ENCODE measurements at places on chromosomes 16 and 17.

DNA sequence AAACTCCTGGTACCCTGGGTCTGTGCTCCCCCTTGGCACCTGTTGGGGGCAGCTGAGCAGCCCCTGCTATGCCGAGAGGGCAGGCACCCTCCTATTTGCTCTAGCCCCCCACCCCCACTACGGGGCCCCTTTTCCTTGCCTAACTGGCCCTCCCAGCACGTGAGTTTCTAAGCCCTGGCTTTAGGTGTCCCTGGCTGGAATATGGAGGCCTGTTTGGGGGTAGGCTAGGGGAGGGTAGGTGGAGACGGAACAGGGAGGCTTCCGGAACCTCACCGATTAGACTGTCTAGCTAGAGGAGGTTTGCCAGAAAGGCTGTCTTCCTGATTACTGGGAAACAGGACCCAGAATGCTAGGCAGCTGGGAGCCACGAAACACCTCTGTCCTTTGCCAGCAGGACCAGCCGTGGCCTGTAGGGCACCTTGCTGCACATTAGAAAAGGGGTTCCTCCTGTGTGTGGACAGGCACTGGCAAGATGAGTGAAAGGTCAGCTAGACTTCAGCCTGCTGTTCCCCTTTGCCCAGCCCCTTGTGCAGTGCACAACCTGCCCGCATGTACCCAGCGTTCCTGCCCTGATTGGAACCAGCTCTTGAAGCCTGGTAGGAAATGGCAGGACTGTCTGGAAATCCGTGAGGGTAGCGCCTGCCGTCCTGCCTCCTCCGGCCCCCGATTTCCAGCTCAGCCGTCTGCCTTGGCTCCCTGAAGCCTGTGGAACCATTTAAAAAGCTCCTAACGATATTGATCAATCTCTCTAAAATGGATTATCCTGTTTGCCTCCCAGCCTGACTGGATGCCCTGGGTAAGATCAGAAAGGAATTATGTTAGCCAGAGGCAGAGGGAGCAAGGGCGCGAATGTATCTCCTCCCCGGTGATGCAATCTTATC lies 83.4 kb upstream of the GSE1 start:
- DNase-seq = no peak

DNA sequence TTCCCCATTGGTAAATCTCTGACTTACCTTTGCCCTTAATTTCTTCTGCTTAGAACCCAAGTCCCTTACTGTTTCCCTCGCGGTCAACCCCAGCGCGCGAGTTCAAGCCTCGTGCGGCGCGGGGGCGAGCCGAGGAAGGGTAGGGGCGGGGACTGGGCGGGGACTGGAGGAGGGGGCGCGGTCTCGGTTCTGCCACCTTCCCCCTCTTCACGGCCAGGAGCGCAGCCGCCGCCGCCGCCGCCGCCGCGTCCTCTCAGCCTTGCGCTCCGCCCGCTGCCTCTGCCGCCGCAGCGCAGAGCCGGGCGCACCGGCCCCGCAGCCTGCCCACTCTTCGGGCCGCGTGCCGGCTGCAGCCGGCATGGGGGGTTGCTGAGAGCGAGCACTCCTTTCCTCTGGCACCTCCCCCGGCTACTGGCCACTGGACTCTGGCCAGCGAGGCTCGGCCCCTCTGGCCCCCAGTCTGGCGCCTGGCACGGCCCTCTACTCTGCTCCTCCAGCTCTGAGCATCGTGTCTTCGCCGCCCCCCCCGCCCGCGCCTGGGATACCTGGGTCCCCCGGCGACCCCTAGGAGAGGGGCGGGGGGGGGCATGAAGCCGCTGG lies at the start of gene RAPGEFL1:
RAPGEFL1 (plus strand) TSS at position 196 of the 600 bp plus-strand sequence; CDS start at position 588, 392 bp downstream.
- DNase-seq = peak; percentile 62

DNA sequence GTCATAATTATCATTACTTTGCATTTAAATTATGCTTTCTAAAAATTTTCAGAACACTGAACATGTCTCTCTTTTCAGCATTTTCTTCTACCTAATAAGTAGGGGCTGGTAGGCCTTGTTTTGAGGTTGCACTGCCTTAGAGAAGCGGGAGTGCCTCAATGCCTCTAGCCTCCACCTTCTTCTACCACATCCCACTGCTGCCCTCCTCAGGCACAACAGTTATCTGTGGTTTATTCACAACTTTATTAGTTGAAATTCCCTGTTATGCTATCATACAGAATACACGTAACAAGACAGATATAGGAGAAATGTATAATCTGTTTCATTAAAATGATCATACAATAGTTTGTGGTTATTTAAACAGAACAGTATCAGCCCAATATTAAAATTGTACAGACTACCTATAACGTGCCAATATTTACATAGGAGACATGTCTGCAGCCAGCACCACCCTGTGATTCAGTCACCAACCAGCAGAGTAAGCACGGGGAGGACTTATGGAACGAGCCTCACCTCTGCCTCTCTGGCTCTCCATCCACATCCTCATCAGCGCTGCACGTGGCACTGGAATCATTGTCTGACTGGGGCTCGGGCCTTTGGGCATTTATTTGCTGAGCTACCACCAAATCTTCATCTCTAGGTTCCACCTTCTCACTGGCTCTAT lies 101.2 kb downstream of the TTC19 start:
- peak; percentile 66 for DNase-seq

GRCh38 chr17:33905338-33905800 lies 349.7 kb upstream of the CCL2 start:
- no peak for DNase-seq

GRCh38 chr17:78343543-78344201 lies 16.2 kb downstream of the SOCS3 start:
- no peak for DNase-seq

DNA sequence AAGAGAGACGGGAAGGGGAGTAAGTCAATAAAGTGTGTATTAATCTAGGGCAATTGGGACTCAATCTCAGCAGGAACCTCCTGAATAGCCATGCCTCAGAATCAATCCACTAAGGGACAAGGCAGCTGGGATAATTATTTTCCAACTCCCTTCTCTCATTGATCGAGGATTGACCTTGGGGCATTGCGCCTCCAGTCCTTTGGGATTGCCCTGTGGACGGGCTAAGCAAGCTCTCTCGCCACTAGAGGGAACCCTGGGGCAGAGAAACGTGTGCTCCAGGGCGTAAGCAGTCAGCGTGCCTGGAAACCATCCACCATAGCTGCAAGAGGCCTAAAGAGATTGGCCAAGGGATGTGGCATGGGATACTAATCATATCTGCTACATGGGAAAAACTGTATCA lies 53.9 kb upstream of the ERCC4 start:
- DNase-seq = peak; percentile 92

DNA sequence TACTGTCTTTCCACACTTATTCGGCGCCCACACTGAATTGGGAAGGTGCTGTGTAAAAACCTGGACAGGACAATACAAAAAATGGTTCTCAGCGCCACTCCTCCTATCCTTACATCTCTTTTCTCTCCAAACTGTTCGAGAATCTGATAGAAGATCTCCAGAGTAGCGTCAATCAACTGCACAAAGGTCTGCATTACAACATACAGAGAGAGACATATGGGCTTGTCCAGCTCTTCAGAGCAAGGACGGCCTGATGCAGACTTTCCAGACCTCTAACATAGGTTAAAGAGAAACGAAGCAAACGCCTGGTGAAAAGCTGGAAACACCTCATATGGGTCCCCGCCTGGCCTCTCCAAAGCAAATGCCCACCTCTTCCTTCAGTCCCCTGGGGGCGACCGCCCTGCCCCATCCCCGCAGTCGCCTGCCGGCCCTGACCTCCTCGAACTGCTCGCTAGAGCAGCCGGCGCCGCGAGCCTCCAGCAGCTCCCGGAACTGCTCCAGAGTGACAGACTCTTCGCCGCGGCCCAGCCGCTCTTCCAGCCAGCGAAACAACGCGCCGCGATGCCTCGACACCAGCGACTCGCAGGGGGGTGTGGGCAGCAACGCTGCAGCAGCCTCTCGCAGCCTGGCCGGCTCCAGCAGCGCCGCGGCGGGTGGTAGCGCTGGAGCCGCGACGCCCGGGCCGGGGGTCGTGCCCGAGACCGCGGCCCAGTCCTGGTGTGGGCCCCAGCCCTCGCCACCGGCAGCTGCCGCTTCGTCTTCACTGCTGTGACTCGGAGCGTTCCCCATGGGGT lies 526 bp downstream of the ZZEF1 start:
- DNase-seq = peak; percentile 19

GRCh38 chr17:73132085-73132492 lies 32.7 kb upstream of the SSTR2 start:
- no peak for DNase-seq

- no peak for DNase-seq
Observed at GRCh38 chr17:81644976-81645952, 8.3 kb downstream of the TSPAN10 start.

- DNase-seq = no peak
Observed at GRCh38 chr17:19707728-19708221, 8.6 kb downstream of the SLC47A2 start.

DNA sequence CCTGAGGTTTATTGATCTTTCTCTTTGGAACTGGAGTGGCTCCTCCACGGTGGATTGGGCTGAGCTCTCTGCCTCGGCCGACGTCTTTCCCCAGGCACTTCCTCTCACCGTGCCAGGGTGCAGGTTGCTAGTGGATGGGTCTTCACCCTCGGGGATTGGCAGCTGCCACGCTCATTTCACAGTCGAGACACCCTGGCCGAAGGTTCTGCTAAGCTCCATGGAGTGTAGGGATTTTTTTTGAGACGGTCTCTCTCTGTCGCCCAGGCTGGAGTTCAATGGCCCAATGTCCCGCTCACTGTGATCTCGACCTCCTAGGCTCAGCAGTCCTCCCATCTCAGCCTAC lies 280.8 kb downstream of the SEC14L1 start:
- no peak for DNase-seq

DNA sequence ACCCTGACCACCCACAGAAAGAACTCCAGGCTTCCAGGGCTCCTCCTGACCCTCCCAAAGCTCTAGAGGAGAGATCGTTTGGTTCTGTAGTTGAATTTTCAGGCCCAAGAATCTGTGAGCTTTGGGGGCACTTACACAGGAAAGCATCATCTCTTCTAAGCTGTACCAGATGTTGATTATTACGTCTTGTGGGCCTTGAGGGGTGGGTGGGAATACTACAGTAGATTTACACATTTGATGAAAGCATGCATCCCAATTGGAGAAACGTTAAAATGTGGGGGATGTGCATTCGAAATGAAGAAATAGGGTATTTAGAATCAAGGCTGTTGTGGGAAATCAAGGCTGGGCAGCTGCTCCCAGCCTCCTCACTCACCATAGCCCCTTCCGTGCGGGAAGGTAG lies 61.9 kb downstream of the MGAT5B start:
- no peak for DNase-seq

- DNase-seq = no peak
Observed at GRCh38 chr17:59337741-59338299, 6.4 kb downstream of the YPEL2 start.

DNA sequence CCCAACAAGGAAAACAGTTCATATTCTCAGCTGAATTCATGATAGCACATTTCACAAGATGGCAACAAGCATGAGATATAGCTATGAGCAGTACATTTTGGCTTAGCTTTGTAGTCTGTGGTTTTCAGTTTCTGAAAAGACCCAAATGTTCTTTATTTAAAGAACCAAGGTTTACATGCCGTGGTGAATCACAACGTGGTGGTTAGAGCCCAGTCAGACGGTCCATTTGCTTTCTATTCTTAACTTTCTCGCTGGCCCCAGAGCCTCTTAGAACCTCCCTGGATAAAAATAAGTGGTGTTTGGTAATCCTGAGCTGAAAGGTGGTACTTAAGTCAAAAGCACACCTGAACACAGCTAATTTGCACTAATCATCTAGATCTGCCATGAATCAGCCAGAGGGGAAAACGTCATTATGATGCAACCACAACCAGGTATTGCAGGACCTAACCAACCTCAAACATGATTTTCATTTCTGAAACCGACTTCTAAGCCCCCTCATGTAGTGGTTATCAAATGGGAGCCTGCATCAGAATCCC lies 18.6 kb upstream of the HAPSTR1 start:
- DNase-seq = peak; percentile 64

Measured in fibroblast of pulmonary artery (primary cell).